Tibial nerve (tissue), 4 donors: ENCODE measurements at places on chromosomes 4 and X. TPM values are rescaled to one million over a fixed set of nuclear protein-coding genes. Genes with fewer than 3 reads are reported as not detected.

Gene ASB9
- 1.0 TPM for total RNA-seq

Gene NALF2
- 0.30 TPM for total RNA-seq

Gene STK32B
- total RNA-seq, result 2.7 TPM

Gene XPNPEP2
- 5.2 TPM for total RNA-seq

Gene CXCL8
- 1.7 TPM for total RNA-seq

Gene AKAP4
- not detected for total RNA-seq

Gene WDR17
- 19.6 TPM for total RNA-seq

Gene CXCL5
- not detected for total RNA-seq

Gene ITM2A
- 88.5 TPM for total RNA-seq

Gene ADH1C
- 184 TPM for total RNA-seq

Gene NCBP2L
- not detected for total RNA-seq

Gene GSX2
- total RNA-seq, result 3.3 TPM

Gene SLC25A53
- 9.6 TPM for total RNA-seq

Gene EMD
- 72.6 TPM for total RNA-seq

Gene MAGEC1
- not detected for total RNA-seq

Gene AMMECR1
- total RNA-seq, result 2.8 TPM
